ENCODE measurements at places on chromosomes 13 and 19. TPM values are rescaled to one million over a fixed set of nuclear protein-coding genes. Genes with fewer than 3 reads are reported as not detected.

Gene PLIN3
- total RNA-seq: 28.0 TPM

Gene U2AF1L4
- total RNA-seq: 83.4 TPM

Gene ZNF99
- not detected for total RNA-seq

Gene IZUMO2
- not detected for total RNA-seq

Gene CCNA1
- total RNA-seq: not detected

Gene DOHH
- total RNA-seq: 9.3 TPM

Gene DENND1C
- 1.0 TPM for total RNA-seq

Gene SLC25A30
- total RNA-seq: 10.1 TPM

Gene DDA1
- 6.2 TPM for total RNA-seq

Gene C13orf42
- total RNA-seq: not detected

Gene ATP4B
- total RNA-seq: not detected

Gene ZFP82
- total RNA-seq: 0.78 TPM

Gene STOML3
- not detected for total RNA-seq

Gene SLC25A41
- total RNA-seq: not detected

Gene FBN3
- total RNA-seq: not detected

Gene AMH
- 0.99 TPM for total RNA-seq

Measured in body of pancreas (tissue), 4 donors.